Tongue (tissue), 3 donors: ENCODE measurements at places on chromosomes 2 and 18. TPM values are rescaled to one million over a fixed set of nuclear protein-coding genes. Genes with fewer than 3 reads are reported as not detected.
A peak's percentile ranks its signal among the peaks of the same experiment; 100 is the strongest.

DNA sequence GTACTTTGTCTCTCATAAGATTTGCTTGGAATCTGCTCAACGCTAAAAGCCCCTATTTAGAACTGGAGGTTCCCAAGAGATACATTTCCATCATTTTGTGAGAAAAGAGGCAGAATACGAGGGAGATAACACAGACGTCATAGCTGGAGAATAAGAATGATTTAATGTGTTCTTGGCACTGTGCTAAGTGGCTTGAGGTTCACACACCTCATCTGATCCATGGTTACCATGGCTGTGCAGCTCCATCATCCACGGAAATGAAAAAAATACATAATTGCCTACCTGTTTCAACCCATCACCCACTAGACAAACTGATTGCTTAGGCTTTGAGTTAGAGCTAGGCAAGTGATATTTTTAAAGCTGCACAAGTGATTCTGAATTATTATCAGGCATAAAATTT is 227.6 kb downstream of the SLC8A1 start:
- no peak for DNase-seq

GRCh38 chr2:152962446-152962845 is 244.0 kb downstream of the ARL6IP6 start:
- no peak for DNase-seq

- no peak for DNase-seq
Measured at GRCh38 chr2:9737053-9737875, 106.0 kb upstream of the TAF1B start.

DNA sequence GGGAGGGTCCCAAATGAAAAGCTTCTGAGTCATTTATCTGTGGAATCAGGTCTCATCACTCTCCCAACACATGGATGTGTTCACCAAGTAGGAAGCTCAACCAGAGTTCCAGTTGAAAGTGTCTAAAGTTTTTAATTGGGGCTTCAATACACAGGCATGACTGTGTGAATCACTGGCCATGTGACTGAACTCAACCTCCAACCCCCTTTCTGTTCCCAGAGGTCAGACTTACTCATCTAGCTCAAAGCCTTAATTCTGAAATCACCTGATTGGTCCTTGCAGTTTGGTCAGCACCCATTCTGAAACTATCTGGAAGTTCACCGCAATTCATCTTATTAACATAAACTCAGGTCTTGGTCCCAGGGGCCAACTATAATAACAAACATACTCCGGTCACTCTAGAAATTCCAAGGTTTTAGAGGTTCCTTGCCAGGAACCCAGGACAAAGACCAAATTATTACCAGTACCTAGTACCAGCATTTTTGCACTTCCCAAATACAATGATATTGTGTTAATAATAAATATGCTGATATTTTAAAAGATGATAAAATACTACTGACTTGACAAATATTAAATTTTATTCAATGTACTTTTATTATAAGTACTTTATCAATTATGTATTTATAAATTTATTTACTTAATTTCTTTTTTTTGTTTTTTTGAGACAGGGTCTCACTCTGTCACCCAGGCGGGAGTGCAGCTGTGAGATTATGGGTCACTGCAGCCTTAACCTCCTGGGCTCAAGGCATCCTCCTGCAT is 10.7 kb upstream of the RBM45 start:
- DNase-seq, result no peak

DNA sequence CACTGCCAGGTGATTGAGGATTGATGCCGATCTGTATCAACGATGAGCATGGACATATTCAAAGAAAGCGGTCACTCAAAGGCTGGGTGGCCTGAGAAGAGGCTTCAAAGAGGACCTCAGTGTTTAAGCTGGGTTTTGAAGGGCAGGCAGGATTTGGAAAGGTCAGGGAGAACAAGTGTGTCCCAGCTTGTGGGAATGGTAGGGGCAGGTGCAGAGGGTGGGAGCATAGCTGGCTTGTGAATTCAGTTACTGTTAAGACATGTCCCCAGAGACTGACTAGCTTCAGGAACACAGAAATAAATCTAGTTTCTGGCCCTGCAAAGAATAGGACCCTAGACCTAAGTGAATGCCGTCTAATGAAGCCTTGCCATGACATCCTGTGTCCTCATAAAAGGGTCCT is 363.4 kb downstream of the CLIP4 start:
- no peak for DNase-seq

DNA sequence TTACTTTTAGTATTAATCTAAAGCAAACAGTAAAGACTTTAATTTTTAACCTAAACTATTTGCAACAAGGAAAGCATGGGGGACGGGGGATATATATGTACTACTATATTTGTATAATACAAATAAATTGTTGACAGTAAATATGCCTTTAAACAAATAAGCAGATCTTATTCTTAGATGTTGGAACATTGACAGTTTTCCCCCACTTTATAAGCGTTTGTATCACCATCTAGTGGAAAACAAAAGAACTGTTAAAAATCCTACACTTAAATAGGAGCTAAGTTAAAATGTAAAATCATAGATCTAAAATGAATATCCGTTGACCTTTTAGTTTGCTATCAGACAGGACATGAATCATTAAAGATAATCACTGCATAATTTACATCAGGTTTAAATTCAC is 50.0 kb downstream of the RBBP8 start:
- peak; percentile 68 for DNase-seq

DNA sequence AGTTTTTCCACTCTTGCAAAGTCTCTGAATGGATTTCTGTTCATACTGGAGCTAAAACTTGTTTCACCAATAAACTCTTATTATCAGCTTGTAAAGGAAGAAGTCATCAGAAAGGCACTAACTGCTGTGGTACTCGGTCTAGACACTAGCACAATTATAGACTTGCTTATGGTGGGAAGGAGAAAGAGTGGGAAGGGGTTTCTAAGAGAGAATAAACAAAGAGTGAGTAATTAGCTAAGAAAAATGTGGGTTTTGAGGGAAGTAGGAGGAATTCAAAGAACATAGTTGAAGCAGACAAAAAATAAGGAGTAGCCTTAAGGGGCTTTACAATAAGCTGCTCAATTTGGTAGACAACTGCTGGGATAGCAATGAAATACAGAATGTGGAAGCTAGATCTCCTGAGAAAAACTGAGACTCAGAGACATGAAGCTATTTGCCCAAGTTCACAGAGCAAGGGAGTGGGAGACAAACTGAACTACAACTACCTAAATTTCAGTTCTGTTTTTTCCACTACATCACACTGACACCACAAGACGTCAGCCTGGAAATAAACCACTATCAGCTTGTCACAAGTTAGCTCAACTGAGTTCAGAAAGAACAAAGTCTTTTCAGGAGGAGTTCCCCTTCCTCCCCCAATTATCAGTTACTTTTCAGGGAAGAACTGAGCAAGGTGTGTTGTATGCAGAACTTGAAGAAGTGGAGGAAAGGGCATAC is 59.7 kb downstream of the MAP4K3 start:
- no peak for DNase-seq

- DNase-seq, result no peak
Measured at GRCh38 chr2:30306522-30306921, 75.2 kb downstream of the LBH start.

DNA sequence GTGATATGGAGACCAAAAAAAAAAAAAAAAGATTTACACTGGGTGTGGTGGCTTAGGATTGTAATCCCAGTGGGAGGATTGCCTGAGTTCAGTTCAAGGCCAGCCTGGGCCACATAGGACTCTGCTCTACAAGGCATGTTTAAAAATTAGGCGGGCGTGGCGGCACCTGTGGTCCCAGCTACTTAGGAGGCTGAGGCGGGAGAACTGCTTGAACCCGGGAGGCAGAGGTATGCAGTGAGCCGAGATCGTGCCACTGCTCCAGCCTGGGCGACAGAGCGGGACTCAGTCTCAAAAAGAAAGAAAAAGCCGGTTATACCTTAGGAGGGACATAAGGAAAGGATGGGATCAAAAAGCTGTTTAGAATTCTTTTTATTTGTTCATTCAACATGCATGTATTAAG is 707 bp upstream of the SPDYA start:
- DNase-seq, result no peak

DNA sequence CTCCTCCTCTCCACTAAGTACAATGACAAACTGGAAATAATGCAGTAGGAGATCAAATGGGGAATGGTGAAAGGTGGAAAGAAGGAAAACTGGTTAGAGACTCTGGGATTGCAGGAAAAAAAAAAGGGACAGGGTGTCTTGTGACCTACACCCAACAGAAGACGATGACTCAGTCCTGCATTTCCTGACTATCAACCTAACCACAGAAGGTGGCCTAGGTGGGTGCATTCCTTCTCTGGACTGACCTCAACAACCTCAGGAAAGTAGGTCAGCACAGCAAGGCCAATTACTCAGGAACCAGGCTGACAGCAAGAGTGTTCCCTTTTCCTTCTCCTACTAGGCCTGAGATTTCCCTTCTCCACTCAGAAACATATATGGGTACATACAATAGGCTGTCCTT is 1386.4 kb upstream of the ZEB2 start:
- no peak for DNase-seq

- DNase-seq, result peak; percentile 92
Measured at GRCh38 chr2:23042216-23042906, 342.6 kb upstream of the KLHL29 start.

- DNase-seq, result no peak
Measured at GRCh38 chr2:219726916-219727315, 99.5 kb downstream of the SLC4A3 start.

GRCh38 chr2:162297925-162298552 is 20.4 kb downstream of the IFIH1 start:
- peak; percentile 92 for DNase-seq

- no peak for DNase-seq
Measured at GRCh38 chr18:50287028-50287440, 458 bp downstream of the CXXC1 start.

The REV1 gene
- total RNA-seq, result 83.9 TPM

The TMEM163 gene
- 0.72 TPM for total RNA-seq

The ATOH8 gene
- total RNA-seq, result 15.7 TPM

The TRAPPC12 gene
- 75.5 TPM for total RNA-seq

The ELOA2 gene
- total RNA-seq, result not detected

The OSR1 gene
- 20.1 TPM for total RNA-seq
